CD4-positive, alpha-beta T cell treated with Interferon gamma for 1 hour (primary cell): ENCODE measurements at places on chromosomes 2 and 18.
A peak's percentile ranks its signal among the peaks of the same experiment; 100 is the strongest.

GRCh38 chr18:9907867-9908266 is 5.9 kb upstream of the VAPA start:
- DNase-seq = no peak

DNA sequence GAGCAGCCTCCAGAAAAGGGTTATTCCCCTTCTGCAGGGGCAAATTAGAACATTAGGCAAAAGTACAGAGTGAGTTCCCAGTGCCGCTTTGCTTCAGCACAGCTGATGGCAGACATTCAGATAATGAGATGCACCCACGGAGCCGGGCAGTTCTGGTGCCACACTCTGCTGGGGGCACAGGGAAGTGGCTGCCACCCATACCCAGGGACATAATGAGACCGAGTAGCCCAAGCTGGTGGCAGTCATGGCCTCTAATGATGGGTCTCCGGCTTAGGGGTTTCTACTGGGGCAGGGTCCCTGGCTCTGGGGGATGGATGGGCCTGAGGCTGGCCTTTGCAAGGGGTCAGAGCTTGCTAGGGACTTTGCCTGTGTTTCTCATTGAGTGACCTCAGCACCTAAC is 26.2 kb downstream of the GLI2 start:
- no peak for DNase-seq

GRCh38 chr2:41966920-41967319 is 80.9 kb upstream of the PKDCC start:
- DNase-seq = peak; percentile 30

DNA sequence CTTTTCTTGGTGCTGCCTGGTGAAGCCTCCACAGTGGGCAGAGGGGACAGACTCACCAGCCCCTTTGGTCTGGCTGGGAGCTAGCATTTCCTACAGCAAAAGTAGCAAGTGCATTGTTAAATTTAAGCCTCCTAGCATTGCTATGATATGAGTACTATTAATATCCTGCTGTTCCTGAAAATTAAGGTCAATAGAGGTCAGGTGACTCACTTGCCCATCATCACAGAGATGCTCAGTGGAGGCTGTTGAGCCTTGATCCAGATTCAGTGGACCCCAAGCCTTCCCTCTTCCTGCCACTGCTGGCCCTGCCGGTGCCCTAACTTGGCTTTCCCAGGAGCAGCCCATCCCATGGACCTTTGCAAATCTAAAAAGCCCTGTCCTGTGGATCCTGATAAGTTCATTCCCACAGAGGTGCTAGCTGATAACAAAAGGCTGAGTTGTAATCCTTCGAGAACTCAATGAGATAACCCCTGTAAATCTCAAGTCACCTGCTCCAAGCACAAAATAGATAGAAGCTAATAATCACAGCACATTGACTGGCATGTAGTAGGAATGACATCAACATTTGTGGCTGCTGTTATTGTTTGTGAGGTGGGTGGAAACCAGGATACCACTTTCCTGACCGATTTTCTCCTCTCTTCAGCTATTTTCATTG is 84.4 kb downstream of the THNSL2 start:
- DNase-seq = no peak

GRCh38 chr18:44039216-44039615 is 641.5 kb upstream of the SETBP1 start:
- DNase-seq = no peak

DNA sequence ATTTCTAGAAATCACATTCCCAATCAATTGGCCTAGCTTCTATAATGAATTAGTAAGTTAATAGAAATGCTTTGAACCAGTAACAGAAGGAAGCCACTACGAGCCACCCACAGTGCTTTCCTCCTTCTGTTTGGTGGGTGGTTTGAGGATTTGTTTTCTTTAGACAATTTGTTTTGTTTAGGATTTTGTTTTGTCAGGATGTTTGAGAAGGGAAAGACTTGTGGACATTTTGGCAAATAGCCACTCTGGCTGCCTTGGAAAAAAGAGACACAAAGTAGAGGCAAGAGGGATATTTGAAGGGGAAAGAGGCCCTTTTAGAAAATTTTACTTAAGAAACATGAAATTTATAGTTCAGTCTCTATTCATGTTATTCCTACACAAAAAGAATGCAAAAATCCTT is 47.7 kb downstream of the TANK start:
- DNase-seq = no peak
